ENCODE measurements at places on chromosomes 2 and 18.

- DNase-seq, result no peak
These were observed 4.8 kb downstream of the RNPEPL1 start for GRCh38 chr2:240573071-240573515.

- DNase-seq, result no peak
These were observed 43.4 kb downstream of the RFX8 start for GRCh38 chr2:101431486-101431885.

DNA sequence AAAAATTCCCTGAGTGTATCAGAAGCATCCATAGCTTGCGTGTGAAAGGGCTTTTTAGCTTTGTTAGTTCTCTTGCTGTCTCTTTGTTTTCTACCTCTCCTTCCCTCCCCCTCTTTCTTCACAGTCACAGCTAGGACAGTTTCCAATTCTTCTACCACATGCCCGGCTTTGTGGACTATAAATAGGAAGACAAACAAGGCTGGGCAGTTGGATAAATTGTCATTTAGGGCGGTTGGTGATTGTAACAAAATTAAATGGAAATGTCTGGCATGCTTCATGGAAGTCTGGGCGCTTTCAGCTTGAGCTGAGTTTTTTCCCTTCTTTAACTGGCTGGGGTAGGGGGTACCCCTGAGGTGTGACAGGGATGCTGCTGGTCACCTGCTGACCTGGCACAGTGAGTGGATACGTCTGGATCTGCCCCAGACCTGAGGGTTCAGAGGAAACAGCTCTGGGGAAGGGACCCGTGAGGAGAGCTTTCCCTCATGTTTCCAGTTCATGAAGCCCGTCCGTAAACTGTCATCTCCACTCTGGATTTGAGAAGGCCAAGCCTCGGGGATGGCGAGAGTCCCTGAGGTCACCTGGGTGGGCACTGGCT lies 29.0 kb upstream of the GIGYF2 start:
- DNase-seq, result no peak

DNA sequence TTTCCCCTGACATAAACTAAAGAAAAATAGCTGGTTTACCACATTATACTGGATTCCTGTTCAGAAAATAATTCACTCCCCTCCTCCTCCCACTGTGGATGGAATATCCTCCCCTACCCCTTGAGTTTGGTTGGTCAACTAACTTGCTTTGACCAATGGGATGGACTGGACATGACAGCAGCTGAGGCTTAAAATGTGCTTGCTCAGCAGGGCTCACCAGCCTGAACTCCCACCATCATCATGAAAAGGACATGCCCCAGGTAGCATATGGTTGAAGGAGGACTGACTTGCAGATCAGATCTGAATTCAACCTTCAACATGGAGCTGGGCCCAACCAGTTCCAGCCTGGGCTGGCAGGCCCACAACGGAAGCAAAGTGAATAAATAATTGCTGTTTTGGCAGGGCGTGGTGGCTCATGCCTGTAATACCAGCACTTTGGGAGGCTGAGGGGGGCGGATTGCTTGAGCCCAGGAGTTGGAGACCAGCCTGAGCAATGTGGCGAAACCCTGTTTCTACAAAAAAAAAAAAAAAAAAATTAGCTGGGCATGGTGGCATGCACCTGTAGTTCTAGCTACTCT lies 284.4 kb downstream of the AFF3 start:
- DNase-seq, result no peak

- DNase-seq, result no peak
These were observed 478.8 kb downstream of the PTPRM start for GRCh38 chr18:8045884-8046281.

- no peak for DNase-seq
These were observed 35.1 kb downstream of the DCDC2C start for GRCh38 chr2:3738454-3738853.

GRCh38 chr18:3709205-3709604 lies 259.2 kb downstream of the TGIF1 start:
- no peak for DNase-seq

Data from SW 1271 (cell line).